Stimulated activated CD4-positive, alpha-beta T cell treated with anti-CD3 and anti-CD28 coated beads, Interleukin-15, amount 100 ng/mL, for 1 hour (primary cell): ENCODE measurements at places on chromosomes 1 and 21.

DNA sequence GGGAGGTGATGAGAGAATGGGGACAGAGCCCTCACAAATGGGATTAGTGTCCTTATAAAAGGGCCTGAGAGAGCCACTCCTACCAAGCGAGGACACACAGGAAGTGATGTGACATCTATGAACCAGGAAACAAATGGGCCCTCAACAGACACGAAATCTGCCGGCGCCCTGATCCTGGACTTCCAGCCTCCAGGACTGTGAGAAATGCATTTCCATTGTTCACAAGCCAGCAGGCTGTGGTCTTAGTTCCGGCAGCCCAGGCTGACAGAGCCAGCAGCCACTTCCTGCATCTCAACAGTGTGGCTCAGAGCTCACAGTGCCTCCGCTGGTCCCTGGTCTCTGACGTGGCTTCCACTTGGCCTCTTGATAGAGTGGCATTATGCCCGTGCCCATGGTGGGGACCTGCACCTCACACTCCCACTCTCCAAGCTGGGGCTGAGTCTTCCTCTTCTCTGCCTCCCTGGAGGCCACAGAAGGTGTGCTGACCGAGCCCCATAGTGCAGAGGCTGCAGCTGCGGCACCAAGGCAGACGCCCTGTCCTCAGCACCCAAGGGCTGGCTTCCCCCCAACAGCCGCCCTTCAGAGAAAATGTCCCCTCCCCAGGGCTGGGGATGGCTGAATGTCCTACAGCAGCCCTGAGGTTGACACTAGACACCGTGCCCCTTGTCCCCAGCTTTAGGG, 44.9 kb downstream of the ACOT7 start:
- DNase-seq, result no peak

DNA sequence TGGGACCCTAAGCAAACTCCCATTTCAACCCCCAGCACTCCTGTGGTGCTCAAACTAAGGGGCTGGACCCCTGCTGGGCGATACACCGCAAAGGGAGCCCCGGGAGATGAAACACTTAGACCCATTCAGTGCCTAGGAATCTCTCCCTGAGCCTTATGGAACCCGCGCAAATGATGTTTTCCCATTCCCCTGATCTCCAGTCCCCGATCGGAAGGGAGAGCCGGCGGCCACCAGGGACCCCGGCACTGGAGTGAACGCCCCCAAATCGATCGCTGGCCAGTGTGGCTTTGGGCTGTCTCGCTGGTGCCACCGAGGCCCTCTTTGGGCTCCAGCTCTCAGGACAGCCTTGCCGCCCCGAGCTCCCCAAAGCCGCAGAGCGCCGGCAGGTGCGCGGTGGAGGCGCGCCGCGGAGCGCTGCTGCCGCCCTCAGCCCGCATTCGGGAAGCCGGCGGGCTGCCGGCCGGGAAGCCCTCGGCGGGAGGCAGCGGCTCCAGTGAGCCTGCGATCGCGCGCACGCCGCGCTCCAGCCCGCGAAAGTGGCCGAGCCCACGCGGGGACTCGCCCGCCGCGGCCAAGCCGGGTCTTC, 1.1 kb downstream of the PLXNA2 start:
- DNase-seq, result no peak

GRCh38 chr1:39378377-39378776, 113.1 kb upstream of the BMP8A start:
- no peak for DNase-seq

DNA sequence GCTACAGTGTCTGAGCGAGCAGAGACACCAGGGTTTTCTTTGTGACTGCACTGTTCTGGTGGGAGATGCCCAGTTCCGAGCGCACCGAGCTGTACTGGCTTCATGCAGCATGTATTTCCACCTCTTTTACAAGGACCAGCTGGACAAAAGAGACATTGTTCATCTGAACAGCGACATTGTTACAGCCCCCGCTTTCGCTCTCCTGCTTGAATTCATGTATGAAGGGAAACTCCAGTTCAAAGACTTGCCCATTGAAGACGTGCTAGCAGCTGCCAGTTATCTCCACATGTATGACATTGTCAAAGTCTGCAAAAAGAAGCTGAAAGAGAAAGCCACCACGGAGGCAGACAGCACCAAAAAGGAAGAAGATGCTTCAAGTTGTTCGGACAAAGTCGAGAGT, 2.7 kb downstream of the ZBTB18 start:
- no peak for DNase-seq

GRCh38 chr1:175252561-175252960, 60.0 kb upstream of the KIAA0040 start:
- DNase-seq, result no peak

DNA sequence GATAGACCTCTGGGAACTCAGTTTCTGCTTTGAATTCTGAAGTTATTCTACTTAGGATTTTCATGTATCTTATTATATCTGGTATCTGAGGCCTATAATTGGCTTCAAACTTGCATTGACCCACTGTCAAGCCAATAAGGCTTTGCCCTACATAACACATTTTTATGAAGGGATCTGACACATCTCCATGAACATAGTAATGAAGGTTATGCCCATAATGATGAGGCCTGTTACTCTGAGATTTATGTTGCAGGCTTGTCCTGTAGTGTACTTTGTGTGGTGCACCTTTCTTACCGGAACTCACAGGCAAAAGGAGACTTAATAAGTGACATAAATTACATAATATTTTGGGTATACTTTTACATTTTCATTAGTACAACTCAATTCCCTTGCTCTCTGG, 14.1 kb downstream of the RGL1 start:
- no peak for DNase-seq

GRCh38 chr1:22711591-22712501, 1.2 kb downstream of the EPHB2 start:
- no peak for DNase-seq

- DNase-seq, result peak; percentile 33
Observed at GRCh38 chr1:52633291-52633754, 355 bp downstream of the SHISAL2A start.

DNA sequence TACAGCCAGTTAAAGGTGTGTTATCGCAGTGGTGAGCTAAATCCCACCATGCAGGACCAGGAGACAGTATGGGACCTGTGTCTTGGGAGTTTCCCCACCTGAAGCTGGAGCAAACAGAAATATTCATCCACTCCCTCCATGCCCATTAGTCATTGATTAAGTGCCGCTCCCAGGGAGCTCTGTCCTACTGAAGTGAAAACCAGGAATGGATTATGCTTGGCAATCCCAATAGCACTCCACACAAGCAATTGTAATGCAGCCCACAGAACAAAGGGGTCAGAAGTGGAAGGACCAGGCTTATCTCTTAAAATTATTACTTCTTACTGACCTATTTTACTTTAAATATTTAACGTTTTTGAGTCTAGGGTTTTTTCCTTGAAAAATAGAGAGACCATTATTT, 1005.4 kb downstream of the ADGRL2 start:
- no peak for DNase-seq

GRCh38 chr1:40903106-40903505, 40.9 kb upstream of the CITED4 start:
- DNase-seq, result no peak

- DNase-seq, result no peak
Observed at GRCh38 chr1:90192408-90192807, 197.5 kb downstream of the ZNF326 start.

- DNase-seq, result no peak
Observed at GRCh38 chr1:165631342-165632151, 513 bp downstream of the MGST3 start.

GRCh38 chr1:155591770-155592169, 18.2 kb upstream of the MSTO1 start:
- DNase-seq, result no peak

GRCh38 chr1:100760511-100760910, 41.0 kb downstream of the VCAM1 start:
- DNase-seq, result no peak

- no peak for DNase-seq
Observed at GRCh38 chr21:32348604-32349332, 44.0 kb downstream of the URB1 start.

DNA sequence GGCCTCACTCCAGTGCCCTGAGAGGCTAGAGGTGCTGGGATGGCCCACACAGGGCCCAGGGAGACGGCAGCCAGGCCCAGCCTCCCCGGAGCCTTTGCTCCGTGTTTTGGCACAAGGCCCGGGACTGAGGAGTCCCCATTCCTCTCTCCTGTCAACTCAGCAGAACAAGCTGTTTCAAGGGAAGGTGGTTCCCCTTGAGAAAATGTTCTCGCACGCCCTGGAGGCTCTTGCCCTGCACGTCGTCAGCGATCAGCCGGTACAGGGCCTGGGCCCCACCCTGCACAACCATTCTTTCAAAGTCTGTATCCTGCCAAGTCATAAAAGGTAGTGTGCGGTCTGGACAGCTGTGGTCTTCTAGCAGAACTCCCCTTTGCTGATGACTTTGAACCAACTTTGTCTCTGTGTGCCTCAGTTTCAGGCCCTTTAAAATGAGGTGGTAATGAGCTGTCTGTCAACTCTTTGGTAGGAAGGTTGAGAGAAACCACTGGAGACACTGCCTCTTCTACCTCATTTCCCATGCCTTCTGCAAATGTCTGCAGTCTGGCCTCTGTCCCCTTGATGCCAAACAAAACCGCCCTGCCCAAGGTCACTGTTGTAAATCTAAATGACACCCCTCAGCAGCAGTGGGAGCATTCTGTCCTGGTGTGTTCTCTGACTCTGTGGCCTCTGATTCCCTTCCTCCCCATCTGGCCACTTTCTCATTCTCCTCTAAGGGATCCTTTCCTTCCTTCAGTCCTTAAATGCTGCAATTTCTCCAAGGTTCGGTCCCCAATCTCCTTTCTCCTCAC, 138.6 kb upstream of the JUN start:
- DNase-seq, result no peak

GRCh38 chr21:39153373-39153772, 29.9 kb downstream of the PSMG1 start:
- DNase-seq, result no peak

DNA sequence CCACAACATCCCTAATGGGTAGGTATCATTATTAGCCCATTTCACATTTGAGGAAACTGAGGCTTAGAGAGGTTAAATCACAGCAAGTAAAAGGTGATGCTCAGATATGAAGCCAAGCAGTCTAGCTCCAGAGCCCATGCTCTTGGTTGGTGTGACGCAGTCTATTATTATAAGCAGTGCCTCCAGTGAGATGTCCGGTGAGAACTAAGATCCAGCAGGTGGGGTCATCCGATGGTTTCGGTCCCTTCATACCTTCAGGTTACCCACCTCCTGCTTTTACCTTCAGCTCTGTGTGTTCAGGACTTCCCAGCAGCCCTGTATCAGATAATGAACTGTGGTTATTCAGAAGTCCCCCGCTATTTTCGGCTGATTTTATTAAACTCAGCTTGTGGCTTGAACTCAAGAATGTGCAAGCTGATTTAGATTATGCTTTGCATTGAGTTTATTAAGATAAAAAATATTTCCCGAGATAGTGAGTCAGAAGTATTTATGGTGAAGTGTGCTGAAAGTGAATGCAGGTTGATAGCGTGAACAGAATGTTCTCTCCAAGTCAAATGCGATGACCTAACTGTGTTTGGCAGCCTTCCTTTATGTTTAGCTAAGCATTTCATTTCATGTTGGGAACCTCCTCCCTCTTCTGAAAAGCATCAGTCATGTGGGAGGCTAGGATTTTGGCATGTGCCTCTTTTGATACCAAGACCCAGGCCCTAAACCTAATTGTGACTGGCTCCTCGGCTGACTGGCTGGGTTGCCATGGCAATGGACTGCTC, 160.9 kb upstream of the UBE2U start:
- DNase-seq, result no peak

DNA sequence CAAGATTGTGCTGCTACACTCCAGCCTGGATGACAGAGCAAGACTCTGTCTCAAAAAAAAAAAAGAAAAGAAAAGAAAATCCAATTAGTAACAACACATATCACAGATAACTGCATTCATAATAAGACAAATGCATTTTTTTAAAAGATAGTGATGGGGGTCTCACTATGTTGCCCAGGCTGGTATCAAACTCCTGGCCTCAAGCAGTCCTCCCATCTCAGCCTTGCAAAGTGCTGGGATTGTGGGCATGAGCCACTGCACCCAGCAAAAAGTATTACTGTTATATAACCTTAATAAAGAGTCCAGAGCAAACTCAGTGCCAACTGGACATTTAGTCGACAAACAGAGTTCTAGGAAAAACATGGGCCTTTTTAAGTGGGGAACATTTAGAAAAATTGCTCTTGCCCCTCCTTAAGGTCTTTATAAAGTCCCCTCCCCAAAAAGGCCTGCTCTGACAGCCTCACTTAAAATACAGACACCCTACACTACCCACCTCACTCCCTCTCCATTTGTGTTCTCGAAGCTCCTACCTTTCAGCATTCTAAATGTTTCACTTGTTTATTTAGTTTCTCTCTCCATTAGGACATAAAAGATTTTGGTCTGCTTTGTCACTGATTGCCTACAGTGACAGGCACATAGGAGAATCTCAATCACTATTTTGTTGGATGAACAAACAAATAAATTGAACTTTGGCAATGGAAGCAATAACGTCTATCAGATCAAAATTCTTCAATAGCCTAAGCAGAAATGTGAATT, 7.5 kb downstream of the ABCB10 start:
- DNase-seq, result no peak

DNA sequence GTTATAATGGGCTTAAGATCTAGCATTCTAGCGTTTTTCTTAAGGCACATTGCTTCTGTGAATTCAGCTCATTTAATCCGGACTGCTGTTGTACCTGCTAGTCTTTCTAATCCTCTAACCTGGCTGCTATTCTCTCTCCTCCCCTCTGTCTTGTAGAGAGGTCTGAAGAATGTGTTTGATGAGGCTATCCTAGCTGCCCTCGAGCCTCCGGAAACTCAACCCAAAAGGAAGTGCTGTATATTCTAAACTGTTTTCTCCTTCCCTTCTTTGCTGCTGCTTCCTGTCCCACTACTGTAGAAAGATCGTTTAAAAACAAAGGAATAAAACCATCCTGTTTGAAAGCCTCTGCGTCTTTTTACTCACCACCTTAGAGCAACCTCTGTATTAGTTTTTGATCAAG, 37.3 kb downstream of the CDC42 start:
- DNase-seq, result no peak

DNA sequence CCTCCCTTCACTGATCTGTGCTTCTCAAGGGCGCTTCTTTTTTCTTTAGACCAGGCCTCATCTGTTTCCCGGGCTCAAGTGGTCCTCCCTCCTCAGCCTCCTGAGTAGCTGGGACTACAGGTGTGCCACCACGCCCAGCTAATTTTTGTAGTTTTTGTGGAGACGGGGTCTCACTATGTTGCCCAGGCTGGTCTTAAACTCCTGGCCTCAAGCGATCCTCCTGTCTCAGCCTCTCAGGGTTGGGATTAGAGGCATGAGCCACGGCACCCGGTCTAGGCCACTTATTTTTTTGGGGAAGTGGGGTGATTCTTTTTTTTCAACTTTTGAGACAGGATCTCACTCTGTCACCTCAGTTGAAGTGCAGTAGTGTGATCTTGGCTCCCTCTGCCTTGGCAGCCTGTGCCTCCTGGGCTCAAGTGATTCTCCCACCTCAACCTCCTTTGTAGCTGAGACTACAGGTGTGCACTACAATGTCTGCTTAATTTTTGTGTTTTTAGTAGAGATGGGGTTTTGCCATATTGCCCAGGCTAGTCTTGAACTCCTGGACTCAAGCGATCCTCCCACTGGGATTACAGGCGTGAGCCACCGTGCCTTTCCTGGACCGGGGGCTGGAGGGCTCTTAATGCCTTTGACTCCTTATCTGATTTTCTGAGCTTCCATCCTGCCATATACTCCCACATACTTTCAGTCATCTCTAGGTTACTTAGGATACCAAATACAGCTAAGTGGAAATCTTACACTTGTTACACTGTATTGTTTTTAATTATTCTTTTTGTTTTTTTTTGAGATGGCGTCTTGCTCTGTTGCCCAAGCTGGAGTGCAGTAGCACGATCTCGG, 18.9 kb downstream of the MFAP2 start:
- DNase-seq, result no peak
